Fibroblast of skin of abdomen (primary cell): ENCODE measurements at places on chromosomes 7 and 10.
A peak's percentile ranks its signal among the peaks of the same experiment; 100 is the strongest.

DNA sequence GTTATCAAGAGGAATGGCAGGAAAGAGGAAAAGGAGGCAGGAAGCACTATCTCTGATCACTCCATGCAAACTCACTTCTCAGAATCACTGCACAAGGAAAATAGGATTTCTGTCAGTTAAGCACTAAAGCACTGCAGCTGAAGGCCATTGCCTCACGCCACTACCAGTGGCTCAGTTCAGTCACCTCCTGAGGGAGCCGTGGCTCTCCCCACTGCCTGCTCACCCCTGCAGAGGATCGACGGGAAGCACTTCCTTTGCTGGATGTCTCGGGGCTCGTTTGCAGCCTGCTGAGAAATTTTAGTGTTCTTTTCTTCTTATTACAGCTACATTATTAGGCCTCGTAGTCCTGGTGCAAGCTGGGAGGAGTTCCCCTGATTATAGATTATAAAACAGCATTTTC is 90.1 kb upstream of the ADCY1 start:
- no peak for DNase-seq

GRCh38 chr7:135445690-135446089 is 64.2 kb downstream of the CNOT4 start:
- DNase-seq, result no peak

DNA sequence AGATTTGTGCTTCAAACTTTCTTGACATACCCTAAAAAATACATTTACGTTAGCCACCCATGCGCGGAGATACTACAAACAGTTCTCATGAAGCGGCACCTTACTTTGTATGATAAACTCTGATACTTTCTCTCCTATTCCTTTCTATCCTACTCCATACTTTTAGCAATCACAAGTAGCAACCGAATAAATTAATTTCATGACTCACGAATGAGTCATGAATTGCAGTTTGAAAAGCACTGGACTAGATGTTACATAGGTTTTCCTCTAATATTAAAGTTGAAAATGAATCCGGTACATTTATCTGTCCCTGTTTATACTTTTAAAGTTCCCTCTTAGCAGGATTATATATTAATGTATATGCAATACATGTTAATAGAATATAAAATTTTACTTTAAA is 67.6 kb downstream of the CUBN start:
- DNase-seq, result peak; percentile 84

DNA sequence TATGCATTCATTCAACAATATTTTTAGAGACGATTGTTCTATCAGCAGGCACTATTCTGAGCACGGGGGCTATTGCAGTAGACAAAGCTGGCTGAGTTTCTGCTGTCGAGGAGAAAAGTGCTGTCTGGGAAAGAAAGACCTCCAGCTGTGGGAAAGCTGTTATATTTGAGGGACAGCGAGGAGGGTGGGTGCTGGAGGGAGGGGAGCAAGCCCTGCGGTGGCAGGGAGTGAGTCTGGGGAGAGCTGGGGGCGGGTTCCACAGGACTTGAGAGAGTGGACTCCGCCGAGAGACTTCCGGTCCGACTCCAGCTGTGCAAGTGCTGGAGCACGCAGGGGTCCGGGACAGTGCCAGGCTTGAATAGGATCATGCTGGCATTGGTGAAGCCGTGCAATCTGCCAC is 602.1 kb upstream of the FOXK1 start:
- DNase-seq, result no peak

- no peak for DNase-seq
Observed at GRCh38 chr7:95776561-95777185, 4.3 kb downstream of the DYNC1I1 start.

DNA sequence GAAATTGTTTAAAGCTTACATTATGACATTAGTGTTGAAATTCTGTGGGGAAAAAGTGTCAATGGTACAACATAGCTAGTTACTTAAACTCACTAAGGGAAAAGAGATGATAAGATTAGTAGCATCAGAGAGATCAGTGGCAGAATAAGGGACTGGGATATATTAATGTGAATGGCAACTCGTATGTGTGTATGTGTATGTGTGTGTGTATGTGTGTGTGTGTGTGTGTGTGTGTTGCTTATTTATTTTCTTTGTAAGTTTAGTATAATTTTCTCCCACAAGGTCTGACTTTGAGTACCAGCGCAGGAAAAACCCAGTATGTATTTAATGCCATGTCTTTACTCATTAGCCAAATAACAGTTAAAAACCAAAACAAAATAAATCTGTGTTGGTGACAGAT is 256.1 kb downstream of the ARHGAP21 start:
- DNase-seq, result no peak

- no peak for DNase-seq
Observed at GRCh38 chr7:84017651-84018050, 176.9 kb downstream of the SEMA3A start.

DNA sequence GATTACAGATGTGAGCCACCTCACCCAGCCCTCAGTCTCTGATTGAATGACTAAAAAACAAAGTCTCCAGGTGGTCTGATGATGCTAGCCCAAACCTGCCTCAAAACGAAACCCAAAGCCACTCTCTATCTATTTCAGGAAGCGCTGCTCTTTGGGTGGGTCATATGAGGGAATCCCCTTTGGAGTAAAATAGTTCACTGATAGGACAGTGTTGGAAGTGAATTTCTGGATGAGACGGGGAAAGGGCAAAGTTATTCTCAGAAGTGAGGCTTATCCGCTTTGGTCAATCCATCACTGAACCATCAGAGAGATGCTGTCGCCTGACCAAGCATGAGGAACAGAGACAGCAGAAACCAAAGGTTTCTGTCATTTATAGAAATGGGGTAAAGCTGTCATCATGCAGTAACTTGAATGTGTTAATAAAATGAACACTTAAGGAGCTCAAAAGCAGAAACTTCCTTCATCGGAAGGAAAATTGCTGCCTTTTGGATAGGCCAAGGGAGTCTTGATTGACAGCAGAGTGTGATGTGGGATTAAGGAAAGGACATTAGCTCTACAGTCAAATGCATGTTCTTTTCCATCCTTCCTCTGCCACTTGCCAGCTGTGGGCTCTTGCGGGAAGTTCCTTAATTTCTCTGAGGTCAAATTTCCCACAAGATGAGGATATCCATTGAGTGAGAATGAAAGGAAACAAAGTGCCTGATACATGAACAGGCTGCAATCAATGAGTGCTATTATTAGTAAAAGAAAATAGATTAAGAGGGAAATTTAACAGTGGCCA is 64.9 kb upstream of the C1QL3 start:
- no peak for DNase-seq

DNA sequence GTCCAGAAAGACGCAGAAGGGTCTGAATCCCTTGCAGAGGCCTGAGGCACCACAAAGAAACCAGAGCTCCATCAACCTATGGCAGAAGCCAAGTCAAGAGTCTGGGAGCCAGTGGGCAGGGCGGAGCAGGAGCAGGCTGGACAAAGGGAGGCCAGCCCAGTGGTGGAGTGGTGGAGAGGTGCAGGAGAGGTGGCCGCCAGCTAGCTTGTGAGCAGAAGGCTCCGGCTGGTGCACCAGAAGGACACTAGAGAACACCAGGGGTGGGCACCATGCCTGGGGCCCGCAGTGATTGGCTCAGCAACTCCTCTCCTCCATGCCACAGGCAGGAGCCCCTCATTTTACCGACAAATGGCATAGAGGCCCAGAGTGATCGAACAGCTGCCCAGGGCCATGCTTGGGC is 186.6 kb downstream of the GRID1 start:
- no peak for DNase-seq

DNA sequence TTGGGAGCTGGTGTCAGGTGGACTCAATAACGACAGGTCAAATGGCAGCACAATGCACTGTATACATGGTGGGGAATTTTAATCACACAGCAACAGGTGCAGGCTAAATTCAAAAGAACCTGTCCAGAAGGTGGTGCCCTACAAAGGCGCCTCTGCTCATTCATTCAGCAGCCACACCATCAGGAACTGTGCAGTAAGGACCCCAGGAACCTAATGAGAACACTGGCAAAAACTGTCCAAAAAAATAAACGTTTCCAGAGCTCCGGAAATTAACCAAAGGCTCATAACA is 21.9 kb upstream of the CRYGN start:
- no peak for DNase-seq

DNA sequence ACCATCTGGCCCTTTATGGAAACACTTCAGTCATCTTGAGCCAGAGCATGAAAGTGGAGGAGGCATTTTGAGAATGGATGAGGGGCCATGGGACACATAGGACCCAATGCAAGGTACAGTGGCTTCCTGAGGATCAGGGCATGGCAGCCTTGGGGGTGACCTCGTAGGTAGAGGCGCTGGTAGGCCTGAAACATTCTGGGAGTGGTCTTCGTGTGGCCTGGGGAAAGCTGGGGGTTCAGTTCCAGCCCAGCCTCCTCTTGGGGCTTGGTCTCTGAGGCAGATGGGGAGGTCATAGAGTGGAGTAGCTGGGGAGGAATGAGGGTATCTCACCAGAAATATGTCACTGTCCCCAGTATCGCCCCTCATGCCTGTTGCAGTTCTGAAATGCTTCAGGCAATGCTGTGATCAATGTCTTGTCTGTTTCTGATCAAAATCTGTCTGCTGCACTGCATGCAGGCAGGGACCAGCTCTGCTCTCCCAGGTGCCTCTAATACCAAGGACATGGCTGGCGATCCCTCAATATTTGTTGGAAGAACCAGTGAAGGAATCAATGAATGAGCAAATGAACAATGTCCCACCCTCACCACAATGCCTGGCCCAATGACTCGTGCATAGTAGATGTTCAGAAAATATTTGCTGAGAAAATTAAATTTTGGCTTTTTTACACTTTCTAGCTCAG is 90.9 kb downstream of the CHST15 start:
- no peak for DNase-seq

DNA sequence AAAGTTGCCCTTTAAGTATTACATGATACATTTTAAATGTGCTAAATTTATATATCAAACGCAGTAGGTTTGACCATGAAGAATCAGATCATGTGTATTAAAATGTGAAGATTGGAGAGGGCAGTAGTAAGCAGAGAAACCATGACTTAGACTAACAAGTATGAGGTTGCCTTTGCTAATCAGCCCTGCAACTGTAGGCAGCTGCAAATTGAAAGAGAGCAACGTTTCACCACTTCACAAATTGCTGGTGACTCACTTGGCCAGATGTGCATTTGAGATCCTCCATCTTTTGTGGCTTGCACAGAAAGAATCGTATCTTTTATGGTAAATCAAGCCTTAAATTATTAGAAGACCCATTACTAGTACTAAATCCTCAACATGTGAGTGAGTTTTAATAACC is 10.1 kb upstream of the SEMA3A start:
- DNase-seq, result peak; percentile 82

GRCh38 chr7:131061818-131062217 is 265.9 kb upstream of the MKLN1 start:
- no peak for DNase-seq

DNA sequence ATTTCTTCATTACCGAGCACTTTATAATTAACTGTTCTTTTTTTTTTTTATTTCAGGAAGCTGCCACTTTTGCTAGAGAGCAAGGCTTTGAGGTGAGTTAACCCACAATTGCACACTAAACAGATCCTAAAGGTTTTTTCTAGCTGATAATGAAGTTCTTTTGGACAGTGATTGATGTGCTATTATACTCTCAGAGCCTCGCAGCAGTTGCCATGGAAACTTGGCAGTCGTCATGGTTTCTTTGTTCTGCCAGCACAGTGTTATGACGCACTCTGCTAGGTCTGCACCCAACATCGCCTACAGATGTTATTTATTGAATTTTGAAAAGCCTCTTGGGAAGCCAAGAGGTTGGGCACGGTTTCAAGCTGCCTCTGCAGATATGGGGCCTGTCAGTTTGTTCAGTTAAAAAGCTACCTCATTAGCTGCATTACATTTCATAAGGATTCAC is 237.2 kb upstream of the KAT6B start:
- DNase-seq, result peak; percentile 98

DNA sequence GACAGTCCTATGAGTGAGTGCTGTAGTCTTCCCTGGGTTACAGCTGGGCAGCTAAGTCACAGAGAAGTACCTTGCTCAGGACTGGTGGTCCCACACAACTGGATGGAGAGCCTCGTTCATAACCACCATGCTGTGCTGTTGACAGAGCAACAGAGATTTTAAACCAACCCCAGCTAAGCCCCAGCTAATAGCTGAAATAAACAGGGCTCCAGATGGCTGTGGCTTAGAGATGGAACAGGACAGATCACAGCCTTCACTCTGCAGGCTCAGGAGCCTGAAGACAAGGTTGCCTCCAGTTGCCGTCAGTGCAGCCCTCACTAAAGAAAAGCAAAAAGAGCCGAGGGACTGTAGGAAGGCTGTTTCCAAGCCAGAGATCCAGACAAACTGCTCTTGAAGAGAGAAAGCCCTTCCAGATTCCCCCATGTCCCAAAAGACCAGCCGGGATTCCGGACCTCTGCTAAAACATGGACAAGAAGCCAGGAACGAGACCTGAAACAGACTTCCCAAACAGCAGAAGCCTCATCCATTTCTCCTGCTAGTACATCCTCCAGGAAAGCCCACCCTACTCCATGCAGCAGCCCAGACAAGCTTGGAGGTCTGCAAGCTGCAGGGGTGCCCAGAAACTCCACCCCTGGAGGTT is 4.2 kb downstream of the HTRA1 start:
- no peak for DNase-seq

DNA sequence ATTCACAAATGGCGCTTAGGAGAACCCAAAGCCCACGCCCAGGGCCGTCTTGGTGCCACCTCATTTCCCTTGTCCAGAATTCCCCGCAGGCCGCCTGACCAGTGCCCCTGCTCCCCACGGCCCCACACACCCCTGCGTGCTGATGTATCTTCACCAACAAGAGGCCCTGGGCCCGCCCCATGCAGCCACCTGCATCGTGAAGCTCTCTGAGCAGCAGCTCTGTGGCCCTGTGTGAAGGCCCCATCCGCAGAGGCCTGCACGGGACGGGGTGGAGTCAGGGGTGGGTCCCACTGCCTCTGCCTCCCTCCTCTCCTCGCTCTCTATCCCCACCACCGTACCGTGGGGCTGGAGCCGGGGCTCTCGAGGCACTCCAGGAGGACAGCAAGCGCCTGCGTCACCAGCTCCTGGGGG is 14.7 kb downstream of the BRAT1 start:
- no peak for DNase-seq

- DNase-seq, result no peak
Observed at GRCh38 chr10:124978376-124978725, 36.4 kb downstream of the ZRANB1 start.

DNA sequence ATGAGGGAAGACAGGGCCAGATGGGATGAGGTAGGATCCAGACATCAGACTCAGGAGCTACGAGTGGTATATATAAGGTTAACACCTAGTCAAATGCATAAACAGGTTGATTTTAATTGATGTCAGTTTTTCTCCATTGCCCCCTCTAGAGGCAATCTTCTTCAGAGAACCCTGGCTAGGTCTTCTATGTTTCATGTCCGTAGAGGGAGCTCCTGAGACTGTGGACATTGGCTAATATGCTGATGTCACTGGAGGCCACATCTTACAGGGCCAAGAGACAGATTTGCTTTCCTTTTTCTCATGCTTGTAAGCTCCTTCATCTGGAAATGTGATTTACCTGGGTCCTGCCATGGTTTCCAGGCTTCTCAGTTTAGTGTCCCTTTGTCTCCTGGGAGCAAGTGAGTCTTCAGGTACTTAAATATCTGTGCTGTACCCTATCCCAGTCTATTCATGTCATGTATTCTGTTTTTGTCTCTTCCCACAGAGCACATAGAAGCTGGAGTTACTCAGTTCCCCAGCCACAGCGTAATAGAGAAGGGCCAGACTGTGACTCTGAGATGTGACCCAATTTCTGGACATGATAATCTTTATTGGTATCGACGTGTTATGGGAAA is 161.6 kb upstream of the PRSS1 start:
- DNase-seq, result peak; percentile 76

GRCh38 chr10:124348801-124349200 is 69.9 kb downstream of the OAT start:
- no peak for DNase-seq

GRCh38 chr7:129489491-129489890 is 12.8 kb upstream of the SMKR1 start:
- peak; percentile 82 for DNase-seq

- DNase-seq, result no peak
Observed at GRCh38 chr7:25068502-25069213, 56.4 kb downstream of the CYCS start.
